ENCODE measurements at places on chromosomes 12 and 14.

DNA sequence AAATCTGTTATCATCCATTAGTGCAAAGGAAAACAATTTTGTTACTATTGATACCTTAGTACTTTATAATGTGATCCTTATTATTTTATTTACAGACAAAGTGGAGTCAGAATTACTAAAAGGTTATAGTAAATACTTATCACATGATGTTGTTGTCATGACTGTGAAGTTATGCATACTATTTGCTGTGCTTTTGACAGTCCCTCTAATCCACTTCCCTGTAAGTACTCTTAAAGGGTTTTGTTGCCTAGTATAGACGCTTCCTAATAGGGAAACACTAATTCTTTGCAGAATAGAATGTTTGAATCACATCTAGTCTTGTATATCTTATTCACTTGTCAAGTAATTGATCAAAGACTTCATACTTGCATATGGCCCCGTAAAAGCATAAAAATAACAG, 69.4 kb downstream of the SLC38A6 start:
- no peak for DNase-seq

- DNase-seq, result no peak
These were observed 301.6 kb downstream of the CACNA1C start for GRCh38 chr12:2354151-2354991.

- no peak for DNase-seq
These were observed 207.3 kb downstream of the TTC7B start for GRCh38 chr14:90608929-90609341.

DNA sequence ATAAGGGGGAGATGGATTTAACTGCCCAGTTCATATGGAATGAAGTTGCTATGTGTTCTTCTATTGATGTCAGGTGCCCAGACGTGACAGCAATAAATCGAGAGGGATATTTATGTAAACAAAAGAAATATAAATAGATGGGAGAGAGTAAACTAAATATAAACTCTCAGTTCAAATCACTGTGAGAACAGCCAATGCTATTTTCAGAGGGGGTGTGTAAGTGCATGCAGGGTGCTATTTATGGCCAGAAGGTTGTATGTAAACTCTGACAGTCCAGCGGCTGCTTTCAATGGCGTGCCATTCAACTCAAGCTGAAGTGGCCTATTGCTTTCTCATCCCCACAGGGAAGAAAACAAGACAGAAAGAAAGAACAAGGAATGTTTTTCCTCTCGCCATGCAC, 127.2 kb downstream of the KCNA5 start:
- DNase-seq, result no peak

DNA sequence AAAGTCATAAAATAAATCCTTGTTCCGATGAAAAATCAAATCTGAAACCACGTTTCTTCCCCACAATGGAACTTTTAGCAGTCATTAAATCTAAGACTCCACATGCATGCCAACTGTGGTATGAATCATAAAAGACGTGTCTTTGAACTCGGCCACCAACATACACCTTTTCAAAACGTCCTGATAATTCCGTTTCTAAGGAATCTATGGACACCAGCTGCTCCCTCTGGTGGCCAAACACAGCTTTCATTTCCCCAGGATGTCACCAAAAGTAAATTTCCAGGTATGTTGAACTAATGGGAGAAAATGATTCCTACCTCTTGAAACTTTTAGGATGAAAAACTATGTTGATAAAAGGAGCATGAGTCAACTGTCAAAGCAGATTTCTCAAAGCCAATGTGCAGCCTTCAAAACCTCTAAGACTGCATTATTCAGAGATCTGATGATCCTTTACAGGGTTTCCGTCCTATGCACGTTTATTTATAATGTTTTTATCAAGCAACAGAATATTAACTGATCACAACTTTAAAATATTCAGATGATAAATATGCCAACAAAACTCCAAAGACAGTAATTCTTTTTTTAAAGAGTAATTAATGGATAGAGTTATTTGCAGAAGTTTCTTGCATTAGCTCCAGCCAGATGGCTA, 96.2 kb downstream of the CIT start:
- peak; percentile 14 for DNase-seq

DNA sequence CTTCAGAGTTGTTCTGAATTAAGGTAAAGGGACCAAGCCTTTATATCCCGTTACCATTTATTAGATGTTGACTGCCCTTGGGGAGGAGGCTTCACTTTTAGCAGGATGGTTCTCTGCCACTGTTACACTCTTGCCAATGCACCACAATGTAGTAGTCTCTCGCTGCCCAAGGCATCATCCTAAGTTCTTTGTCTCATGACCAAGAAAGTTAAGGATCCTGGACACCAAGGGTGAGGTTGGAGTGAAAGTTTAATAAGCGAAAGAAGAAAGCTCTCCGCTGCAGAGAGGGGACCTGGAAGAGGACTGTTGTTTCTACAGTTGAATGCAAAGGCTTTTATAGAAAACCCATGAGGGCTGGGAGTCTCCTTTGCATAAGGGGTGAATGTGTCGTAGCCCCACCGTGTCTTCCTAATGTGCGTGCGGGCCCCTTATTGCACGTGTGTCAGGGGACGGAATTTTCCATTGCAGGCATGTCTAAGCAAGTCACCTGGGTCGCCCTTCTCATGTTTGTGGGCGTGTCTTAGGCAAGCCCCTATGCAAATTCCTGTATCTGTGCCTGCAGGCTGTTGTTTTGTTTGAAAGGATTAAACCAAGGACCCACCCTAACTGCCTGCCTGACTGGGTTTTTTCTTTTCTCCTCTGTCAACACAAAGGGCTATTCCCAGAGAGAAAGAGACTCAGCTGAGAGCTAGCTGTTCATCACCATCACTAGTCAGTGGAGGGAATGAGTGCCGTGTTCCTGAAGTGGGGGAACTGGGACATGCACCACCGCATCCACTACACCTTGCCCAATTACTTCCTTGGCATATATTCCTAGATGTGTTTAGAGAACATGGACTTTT, 17.6 kb upstream of the RNASE1 start:
- no peak for DNase-seq

DNA sequence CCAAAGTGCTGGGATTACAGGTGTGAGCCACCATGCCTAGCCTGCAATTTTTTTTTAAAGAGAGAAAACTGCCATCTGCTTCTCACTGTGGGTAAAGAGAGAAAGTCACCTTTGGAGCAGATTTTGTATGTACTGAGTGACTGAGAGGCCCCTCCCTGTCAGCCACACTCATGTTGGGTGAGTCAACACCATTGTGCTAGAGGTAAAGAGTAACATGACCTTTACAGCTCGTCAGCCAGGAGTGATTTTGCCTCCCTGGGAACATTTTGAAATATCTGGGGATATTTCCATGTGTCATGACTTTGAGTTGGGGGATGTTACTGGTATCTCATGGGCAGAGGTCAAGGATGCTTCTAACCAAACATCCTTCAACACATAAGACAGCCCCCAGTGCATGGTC, 115.2 kb downstream of the KSR2 start:
- no peak for DNase-seq

GRCh38 chr12:93916402-93916801, 232.0 kb upstream of the PLXNC1 start:
- no peak for DNase-seq

DNA sequence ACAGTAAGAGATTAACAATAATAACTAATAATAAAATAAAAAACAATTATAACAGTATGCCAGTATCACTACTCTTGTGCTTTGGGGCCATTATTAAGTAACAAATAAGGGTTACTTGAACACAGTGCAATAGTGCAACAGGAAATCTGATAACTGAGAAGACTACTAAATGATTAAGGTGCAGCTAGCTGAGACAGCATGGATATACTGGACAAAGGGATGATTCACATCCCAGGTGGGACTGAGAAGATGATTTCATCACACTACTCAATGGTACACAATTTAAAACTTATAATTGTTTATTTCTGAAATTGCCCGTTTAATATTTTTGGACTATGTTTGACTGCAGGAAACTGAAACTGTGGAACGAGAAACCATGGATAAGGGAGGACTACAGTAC, 168.6 kb upstream of the ABCD2 start:
- no peak for DNase-seq

DNA sequence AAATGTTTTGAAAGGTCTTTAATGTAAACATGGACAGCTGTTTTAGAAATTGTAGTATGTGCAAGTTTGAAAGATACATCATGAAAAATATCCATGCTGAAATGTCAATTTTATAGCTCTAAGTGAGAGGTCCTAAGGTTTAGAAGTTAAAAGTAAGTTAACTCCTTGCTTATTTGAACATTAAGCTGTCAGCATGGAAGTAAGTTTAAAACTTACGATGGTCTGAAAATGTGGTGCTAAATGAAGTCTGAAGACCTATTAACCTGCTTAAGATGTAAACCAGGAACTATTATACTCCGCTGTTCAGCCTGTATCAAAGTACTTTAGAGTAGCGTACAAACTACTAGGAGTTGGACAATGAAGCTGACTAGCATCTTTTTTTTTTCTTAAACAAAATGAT, 1082.4 kb downstream of the TMTC2 start:
- no peak for DNase-seq

GRCh38 chr14:21070610-21071224, 613 bp downstream of the ARHGEF40 start:
- DNase-seq, result no peak

GRCh38 chr12:19410211-19410610, 29.1 kb upstream of the AEBP2 start:
- DNase-seq, result no peak

GRCh38 chr12:3117144-3117581, 40.0 kb downstream of the TSPAN9 start:
- DNase-seq, result no peak

DNA sequence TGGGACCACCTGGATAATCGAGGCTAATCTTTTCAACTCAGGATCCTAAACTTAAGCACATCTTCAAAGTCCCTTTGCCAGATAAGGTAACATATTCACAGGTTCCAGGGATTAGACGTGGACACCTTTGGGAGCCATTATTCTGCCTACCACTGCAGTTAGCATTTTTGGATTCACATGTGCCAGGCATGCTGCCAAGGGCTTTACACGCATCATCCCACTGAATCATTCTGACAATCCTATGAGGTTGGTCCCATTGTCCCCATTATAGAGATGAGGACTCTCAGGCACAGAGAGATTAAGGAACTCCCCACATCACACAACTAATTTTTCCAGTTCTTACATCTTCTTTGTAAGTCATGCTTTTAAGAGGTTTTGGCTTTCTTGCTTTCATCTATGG, 34.5 kb downstream of the RTN1 start:
- DNase-seq, result no peak

DNA sequence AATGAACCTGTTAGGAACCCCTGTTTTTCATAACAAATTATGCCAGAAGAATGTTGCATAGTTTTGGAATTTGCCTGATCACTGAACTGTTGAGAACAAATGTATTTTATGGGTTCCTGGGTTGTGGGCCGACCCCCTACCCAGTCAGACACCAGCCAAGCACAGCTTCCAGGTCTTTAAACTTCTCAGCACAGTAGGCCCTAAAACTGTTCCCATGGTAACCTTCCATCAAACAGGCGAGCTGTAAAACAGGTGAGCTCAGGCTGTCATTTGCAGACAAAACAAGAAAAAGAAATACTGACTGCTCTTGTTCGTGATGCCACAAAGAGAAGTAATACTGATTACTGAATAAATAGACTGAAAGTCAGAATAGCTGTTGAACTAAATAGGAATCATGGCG, 147.0 kb downstream of the PTPRO start:
- no peak for DNase-seq

- DNase-seq, result no peak
These were observed 127.5 kb downstream of the TMX1 start for GRCh38 chr14:51367600-51367931.

DNA sequence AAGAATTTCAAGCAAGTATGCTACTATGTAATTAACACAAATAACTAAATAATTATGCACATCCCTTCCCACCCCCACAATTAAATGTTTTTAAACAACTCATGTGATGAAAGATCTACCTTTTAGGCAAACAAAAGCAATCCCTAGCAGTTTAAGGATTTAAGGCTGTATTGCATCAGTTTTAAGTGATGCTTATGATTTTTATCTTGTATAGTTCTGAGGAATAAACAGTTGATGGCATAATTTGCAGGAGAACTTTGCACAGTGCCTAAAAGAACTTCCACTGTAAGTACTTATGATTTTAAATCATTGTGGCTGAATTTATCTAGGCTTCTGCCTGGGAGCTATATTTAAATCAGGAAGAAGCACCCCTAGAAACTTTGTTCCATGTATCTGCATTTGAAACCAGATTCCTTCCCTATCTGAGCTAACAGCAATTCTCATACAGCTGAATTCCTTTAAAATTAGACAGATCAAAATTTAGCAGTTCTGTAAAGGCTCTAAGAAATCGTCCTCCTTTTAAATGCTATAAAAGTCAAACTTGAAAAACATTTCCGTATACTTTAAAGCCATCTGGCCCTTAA, 388.6 kb downstream of the BCAT1 start:
- DNase-seq, result no peak

GRCh38 chr14:33978892-33979612, 28.2 kb upstream of the EGLN3 start:
- DNase-seq, result no peak

- DNase-seq, result peak; percentile 6
These were observed 136.1 kb upstream of the WSCD2 start for GRCh38 chr12:107992870-107993451.

GRCh38 chr12:118549510-118549980, 173.2 kb downstream of the SUDS3 start:
- DNase-seq, result no peak

- no peak for DNase-seq
These were observed 25.3 kb downstream of the HRK start for GRCh38 chr12:116855744-116856470.

GRCh38 chr12:57105011-57105753, 6.0 kb downstream of the STAT6 start:
- no peak for DNase-seq

GRCh38 chr12:121222847-121223246, 12.9 kb downstream of the P2RX4 start:
- DNase-seq, result no peak

DNA sequence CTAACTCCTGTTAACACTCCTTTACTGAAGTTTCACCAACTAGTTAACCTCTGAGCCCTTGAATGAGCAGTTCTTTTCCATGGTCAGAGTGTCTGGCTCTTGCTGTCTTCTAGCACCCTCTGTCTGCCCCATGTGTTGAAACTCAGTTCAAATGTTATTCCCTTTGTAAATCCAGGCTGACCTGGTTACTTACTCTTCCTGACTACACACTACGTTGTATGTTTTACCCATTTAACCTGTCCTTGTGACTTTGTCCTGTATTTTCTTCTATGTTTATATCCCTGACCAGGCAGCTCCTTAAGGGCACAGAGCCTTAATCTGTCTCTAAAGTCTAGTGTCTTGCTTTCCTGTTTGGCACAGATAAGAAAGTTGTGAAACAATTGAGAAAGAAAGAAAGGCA, 389.0 kb upstream of the RPL10L start:
- DNase-seq, result no peak
